ENCODE measurements at places on chromosomes 7 and 10.
A peak's percentile ranks its signal among the peaks of the same experiment; 100 is the strongest.

GRCh38 chr7:75922966-75923603, 8.1 kb downstream of the POR start:
- no peak for DNase-seq

DNA sequence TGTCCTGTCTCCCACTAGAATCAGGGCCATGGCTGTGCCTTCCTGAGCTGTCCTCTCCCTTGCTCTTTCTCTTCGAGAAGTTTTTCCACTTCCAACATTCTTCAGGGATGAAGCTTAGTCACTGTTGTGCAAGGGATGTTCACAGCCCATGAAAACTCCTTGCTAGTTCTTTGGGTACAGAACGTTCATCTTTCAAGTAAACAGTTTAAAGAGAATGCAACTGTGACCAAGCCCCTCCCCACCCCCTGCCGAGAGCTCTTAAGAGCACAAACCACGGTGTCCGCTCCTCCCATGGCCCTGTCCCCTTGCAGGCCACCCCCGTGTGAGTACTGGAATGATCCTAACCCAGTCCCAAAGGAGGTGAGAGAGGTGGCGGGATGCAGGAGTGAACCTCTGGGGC, 161.1 kb upstream of the RHEB start:
- no peak for DNase-seq

GRCh38 chr10:22338931-22339330, 6.4 kb upstream of the SPAG6 start:
- no peak for DNase-seq

DNA sequence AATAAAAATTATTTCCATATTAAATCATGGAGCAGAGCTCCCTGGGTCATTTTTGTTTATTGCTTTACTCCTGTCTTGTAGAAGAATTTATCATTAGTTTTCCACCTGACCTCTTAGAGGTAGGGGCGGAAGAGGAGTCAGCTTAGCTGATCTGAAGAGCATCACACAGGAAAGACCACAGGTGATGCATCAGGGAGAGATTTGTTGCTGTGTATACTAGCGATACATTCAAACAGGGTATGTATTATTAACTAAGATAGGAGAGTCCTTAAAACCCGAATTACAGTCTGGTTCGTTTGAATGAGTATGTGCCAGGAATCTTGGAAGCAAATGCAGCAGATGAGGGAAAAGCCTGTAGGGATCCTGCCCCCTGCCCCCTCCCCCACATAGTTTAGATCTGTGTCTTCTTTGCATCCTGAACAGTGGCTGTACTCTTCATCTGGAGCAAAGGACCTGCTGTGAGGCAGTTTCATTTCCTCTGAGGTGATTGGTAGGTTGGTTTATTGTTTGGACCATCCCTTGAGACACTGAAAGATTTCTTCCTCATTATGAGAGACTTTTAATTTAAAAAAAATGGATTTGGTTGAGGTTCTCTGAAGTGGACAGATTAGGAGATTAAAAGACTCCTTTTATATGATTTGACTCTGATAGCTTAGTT, 177.0 kb downstream of the SND1 start:
- DNase-seq, result no peak

DNA sequence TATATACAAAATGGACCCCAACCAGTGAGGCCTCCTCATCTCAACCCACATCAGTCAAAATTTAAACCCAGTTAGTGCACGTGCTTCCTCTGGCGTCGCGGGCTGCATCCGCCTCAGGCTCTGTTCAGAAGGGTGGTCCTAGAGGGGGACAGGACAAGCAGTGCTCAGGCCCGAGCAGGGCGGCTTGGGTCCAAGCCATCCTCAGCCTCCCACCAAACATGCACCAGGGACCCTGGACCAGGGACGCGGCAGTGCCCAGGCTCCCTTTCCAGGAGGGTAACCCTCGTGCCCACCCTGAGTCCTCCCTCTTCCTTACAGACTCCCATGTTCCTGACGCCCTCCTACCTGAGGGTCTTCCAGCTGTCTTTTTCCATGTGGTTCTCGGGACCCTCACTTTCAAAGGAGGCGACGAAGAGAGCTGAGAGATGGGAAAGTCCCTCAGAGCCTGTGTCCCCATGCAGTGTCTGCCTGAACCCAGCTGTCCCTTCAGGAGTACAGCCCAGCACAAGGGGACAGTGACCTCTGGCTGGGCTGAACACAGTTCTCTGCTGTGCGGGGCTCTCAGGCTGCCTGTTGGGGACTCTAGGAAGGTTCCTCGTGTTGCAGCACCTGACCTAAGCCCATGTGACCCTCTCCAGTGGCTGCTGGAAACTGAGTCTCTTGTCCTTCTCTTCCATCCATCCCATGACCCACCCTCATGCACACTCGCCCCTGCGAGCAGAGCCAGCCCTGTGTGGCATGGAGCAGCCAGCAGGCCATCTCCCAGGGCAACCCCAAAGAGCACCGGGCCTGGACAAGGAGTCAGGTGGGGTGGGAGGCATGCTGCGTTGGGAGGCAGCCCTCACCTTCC, 58.1 kb downstream of the CSGALNACT2 start:
- no peak for DNase-seq

DNA sequence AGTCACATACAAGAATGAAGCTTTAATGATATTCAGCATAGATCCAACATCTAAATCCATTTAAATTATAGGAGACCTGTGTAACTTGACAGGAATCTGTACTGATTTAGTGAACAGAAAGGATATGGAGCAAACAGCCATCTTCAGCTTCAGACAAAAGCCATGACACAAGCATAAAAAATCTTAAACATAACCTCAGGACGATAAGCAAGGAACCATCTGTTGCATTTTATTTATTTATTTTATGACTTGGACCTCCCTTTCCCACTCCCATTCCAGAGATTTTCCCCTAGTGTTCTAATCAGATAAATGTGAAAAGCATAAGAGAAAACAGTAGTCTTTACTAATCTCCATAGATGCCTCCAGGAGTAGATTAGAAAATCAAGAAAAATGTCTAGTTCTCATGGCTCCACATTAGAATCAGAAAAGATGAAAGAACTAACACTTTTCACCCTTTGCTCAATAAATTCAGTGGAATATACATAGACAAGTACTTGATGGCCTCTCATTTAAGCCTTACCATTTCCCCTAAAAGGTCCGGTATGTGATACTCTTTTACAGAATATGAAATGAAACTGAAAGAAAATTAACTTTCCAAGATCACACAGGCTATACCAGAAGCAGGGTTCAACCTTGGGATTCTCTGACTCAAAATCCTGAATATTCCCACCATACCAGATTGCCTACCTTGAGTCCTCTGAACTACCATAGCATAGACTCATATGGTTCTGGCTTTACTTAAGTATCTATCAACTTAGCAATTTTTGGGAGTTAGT, 15.2 kb downstream of the CACNA2D1 start:
- no peak for DNase-seq

- no peak for DNase-seq
Measured at GRCh38 chr10:70228491-70228890, 4.7 kb downstream of the PPA1 start.

DNA sequence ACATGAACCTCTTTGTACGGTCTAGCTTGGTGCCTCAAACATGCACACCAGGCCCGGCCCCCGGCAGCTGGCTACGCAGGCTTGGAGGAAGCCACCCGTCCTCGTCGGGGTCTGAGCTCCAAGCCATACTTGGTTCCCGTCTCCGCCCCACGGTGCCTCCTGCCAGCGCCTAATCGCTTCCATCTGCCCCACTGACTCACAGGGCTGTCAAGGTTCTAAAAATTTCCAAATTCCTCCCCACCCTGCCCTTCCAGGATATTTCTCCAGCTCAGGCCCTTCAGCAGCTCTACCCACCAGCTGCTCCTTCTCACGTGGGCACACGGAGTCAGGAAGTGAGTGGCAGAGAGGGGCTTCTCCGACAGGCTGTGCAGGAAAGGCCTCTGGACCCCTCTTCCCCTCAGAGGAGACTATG, 38.8 kb downstream of the TMEM270 start:
- peak; percentile 93 for DNase-seq

GRCh38 chr7:120988591-120989256, at the start of gene CPED1:
Gene CPED1, plus strand, starts transcription at chr7:120988711. Its CDS starts 911 bp downstream, at chr7:120989622.
- peak; percentile 85 for DNase-seq

DNA sequence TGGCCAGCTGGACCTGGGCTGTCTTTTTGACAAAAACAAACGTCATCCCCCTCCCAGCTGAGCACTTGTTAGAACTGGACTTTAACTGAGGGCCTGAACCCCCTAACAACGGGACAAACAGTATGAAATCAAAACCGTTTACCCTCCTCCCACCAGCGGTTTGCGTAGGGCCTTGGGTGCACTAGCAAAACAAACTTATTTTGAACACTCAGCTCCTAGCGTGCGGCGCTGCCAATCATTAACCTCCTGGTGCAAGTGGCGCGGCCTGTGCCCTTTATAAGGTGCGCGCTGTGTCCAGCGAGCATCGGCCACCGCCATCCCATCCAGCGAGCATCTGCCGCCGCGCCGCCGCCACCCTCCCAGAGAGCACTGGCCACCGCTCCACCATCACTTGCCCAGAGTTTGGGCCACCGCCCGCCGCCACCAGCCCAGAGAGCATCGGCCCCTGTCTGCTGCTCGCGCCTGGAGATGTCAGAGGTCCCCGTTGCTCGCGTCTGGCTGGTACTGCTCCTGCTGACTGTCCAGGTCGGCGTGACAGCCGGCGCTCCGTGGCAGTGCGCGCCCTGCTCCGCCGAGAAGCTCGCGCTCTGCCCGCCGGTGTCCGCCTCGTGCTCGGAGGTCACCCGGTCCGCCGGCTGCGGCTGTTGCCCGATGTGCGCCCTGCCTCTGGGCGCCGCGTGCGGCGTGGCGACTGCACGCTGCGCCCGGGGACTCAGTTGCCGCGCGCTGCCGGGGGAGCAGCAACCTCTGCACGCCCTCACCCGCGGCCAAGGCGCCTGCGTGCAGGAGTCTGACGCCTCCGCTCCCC, at the start of gene IGFBP1:
IGFBP1 (plus strand) TSS at position 304 of the 808 bp plus-strand sequence; CDS start at position 469, 165 bp downstream.
- DNase-seq, result no peak

Data from left hindlimb (tissue), 1 donor.